Stimulated activated CD4-positive, alpha-beta T cell treated with anti-CD3 and anti-CD28 coated beads, Interleukin-15, amount 100 ng/mL, for 1 hour (primary cell): ENCODE measurements at places on chromosomes 13 and 19.

- DNase-seq, result no peak
Measured at GRCh38 chr19:19280561-19280960, 7.5 kb upstream of the TM6SF2 start.

DNA sequence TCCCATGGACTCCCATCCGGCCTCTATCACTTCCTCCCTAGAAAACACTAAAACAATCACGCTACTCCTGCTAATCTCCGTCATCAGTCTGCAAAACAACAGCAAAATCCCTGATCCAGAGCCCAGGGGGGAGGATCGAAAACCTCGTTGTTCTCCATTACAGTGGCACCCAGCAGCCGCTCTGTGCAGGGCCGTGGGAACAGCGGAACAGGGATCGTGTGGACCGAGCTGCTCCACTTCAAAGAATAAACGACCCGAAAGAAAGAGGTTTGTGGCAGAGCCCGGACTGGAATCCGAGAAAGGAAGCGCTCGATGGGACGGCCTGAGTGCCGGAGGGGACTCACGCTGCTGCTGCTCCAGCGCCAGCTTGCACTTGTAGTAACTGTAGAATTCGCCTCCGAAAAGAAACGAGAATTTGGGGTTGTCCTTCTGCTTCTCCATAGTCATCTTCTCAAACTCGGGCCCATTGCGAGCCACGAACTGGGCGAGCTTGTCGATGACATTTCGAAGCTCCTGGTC, 652 bp downstream of the CHERP start:
- DNase-seq, result no peak

DNA sequence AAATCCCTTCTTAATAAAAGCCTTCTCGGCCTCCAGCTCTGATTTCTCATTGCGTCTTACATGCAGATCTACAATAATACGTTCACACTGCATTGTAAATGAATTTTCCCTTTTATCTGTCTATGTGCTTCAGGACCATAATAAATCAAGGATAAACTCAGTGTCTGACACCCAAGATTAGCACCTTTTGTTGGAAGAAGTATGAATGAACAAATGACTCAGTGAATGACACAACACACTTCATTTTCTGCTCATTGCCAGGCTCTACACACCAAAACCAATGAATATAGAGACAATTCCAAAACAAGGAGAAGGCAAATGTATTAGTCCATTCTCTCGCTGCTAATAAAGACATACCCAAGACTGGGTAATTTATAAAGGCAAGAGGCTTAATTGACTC, 1224.4 kb downstream of the EFNB2 start:
- DNase-seq, result no peak

- DNase-seq, result no peak
Measured at GRCh38 chr13:93227280-93227877, 772 bp downstream of the GPC6 start.

GRCh38 chr19:38695317-38695683, 47.9 kb downstream of the ACTN4 start:
- no peak for DNase-seq

- no peak for DNase-seq
Measured at GRCh38 chr19:9308091-9308770, 1.4 kb downstream of the ZNF699 start.

DNA sequence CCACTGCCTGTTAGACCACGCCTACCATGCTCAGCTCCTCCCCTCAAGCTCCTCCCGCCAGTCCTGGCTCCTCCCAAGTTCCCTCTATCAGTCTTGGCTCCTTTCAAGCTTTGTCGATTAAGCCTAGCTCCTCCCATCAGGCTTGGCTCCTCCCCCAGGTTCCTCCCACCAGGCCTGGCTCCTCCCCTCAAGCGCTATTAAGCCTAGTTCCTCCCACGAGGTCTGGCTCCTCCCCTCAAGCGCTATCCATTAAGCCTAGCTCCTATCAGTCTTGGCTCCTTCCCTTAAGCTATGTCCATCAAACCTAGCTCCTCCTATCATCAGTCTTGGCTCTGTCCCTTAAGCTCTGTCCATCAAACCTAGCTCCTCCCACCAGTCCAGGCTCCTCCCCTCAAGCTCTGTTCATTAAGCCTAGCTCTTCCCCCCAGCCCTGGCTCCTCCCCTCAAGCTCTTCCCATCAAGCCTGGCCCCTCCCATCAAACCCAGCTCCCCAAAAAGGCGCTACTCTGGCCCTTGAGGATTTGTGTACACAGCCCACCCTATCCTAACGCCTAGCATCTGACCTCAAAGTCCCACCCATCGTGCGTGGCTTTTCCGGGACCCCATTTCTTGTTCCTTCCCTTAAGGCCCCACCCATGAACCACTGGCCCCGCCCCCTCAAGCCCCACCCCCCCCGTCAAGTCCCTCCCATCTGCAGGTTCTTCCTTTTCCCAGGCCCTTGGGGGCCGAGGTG, 10.0 kb downstream of the CAMSAP3 start:
- DNase-seq, result no peak

- DNase-seq, result no peak
Measured at GRCh38 chr13:30292325-30292724, 15.0 kb downstream of the KATNAL1 start.

- DNase-seq, result no peak
Measured at GRCh38 chr19:48578891-48579290, 26.9 kb downstream of the SULT2B1 start.

DNA sequence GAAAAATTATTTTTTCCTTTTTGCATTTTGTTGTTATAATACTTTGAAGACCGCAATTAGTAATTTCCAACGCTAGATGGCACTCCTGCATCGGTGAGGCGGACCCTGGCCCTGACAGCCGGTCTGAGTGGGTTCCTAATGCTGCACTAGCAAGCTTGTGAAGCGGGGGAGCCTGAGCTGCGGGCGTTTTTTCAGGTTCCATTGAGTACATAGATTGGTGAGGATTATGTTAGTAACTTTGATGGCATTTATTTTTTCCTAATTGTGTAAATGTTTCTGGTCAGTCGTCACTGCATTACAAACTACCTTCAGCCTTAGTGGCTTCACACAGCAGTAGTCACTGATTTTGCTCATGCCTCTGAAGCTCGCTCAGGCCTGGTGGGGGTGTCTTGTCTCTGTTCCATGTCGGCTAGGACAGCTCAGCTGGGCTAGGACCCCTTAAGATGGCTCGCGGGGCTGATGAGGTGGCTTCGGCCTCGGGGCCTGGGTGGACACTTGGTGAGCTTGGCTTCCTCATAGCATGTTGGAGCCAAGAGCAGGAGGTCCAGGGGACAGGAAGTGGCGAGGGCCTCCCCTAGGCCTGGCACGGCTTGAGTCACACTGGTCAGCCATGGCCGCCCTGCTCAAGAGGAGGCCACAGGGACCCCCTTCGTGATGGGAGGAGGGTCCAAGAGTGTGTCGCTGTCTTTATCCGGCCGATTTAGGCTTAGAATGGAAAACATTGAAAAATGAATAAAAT, 25.0 kb downstream of the ERCC5 start:
- no peak for DNase-seq

DNA sequence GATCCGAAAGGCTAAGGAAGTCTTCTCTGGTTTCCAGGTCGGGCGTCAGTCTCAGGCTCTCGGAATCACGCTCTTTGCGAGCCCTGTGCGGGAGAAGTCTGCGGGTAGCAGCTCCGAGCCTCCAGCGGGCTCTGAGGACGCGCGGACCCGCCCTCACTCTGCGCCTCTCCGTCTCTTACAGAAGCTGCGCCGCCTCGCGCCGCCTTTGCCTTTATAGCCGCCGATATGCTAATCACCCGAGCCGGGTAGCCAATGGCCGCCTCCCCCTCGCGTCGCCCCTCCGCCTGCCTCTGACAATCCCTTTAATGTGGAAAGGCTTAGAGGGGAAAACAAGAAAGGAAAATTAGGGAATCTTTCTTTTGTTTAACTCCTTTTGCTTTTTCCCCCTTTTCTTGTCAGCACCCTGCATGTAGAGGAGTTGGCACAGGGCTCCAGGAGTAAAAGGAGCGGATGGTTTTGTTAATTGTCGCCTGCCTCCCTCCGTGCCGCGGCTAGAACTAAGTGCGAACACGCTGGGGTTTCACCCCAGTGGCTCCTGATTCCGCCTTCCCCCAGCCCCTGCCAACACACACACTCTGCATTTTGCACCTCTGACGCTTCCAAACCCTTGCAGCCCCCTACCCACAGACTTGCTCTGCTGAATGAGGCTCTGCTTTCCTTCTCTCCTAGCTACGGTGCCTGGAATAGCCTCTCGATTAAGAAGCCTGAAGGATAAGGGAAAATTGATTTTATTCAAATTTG, at the start of gene PCDH8:
Gene PCDH8, minus strand, starts transcription at position 186 of the 741 bp plus-strand sequence. CDS start 204 bp downstream, outside the sequence.
- no peak for DNase-seq

- no peak for DNase-seq
Measured at GRCh38 chr13:94455414-94455813, 24.1 kb downstream of the DCT start.

DNA sequence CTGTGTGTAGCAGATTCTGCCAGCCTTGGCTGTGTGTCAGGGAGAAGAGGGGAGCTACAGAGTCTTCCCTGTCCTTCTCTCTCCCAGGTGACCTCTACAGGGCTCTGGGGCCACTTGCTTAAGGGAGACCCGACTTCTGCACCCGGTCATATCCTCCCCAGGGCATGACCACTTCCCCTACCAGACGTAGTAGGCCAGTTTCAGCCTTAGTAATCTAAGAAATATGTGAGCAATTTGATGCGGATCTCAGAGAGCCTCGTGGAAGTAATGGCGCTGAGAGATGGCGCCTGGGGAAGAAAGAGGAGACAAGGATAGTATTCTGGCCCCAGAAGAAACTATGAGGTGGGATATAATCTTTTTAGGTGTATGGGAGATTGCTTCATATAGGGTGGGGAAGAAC, 41.9 kb downstream of the NFIX start:
- no peak for DNase-seq
